ENCODE measurements at places on chromosomes 12 and 14.

GRCh38 chr12:75672200-75672599, 160.8 kb upstream of the KRR1 start:
- peak; percentile 42 for DNase-seq

DNA sequence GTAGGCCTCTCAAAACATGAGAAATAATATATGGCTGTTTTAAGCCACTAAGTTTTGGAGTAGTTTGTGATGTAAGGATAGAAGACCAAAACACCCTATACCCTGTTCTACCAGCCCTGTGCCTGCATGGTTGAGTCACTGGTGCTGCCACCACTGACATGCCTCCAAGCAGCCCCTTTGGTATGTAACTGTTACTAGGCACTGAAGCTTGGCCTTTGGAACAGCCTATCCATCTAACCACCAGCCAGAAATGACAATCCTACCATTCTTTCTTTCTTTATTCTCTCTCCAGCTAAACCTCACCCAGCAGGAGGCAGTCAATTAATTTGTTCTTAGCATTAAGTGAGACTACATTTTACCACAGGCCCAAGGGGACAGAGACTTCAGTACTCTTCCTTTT, 240.3 kb downstream of the MSRB3 start:
- DNase-seq: no peak

GRCh38 chr12:85179680-85180270, 100.2 kb upstream of the ALX1 start:
- peak; percentile 43 for DNase-seq

GRCh38 chr14:104118006-104118844, 20.2 kb upstream of the KIF26A start:
- no peak for DNase-seq

GRCh38 chr12:20187456-20187855, 180.9 kb upstream of the PDE3A start:
- no peak for DNase-seq

DNA sequence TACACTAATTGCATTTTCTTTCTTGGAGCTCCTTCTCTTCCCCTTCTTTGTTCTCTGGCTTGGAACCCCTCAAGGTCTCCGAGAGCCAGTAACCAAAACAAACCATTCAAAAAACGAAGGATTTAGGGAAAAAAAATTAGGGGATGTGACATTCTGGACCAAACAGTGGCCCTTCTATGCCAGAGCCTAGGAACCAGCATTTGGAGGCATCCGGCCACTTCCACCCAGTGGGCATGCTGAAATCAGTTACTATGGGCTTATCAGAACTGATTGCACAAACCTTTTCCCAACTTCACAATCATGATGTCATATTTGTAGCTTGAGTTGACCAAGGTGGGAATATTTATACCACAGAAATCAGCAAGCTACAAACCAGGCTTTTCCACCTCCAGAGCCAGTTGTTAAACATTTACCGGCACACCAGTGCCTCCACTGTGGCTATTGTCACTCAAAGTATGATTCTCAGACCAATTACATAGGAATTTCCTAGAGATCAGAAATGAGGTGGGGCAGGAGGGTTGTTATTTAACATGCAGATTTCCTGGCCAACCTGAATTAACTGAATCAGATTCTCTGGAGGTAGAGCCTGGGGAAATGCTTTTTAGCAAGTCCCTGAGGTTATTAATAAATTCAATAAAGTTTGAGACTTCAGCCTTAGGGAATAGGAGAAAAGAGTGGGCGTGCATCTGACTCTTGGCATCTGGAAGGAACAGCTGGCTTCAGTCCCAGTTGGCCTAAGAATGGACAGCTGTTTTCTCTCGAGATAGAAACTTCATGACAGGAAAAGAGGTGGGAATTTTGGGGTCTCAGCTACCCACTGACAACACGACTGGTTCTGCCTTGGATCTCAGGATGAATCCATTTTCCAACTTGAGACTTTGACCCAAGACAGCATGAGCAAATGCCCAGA, 273.9 kb downstream of the ZFP36L1 start:
- no peak for DNase-seq

GRCh38 chr14:101207897-101208296, 304.4 kb upstream of the RTL1 start:
- peak; percentile 6 for DNase-seq

DNA sequence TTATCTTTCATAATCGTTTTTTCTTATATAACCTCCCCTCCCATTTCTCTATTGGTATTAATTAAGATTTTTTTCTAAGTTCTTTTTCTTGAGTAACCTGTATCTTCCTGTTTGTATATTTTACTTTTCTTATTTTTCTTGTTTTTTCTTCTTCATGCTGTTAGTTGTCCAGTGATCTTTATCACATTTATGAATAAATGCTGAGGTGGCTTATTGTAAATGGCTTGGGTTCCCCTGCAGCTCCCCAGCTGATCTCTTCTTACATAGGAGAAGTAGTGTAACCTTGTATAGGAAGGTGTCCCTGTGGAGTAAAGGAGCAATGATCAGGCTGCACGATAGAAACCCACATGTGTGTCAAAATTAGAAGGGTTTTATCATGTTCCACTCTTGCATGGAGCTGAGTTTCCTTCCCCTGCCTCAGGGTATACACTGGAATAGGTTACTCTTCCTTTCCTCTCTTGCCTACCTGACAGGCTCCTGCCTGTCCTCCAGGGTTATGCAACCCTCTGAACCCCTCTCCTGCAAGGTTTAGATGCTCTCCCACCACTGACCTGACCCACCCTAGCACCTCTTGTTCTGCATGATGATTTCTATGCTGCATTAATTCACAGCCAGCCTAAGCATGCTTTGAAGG, 334.8 kb upstream of the RGS6 start:
- DNase-seq: no peak

DNA sequence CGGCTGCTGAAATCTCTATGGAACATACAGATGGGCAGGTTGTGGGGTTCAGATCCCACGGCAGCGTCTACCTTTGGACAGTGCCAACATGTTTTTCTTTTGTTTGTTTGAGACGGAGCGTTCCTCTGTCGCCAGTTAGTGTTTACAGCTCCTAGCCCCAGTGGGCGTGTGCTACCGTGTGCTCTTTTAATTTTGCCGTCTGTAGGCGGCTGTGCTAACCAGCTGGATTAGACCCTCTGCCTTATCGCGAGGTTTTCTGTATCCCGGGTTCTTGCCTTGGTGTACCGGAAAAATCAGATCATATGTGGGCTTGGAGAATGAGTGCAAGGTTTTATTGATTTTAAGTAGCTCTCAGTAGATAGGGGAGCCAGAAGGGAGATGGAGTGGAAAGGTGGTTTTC, 9.8 kb upstream of the GALNT6 start:
- no peak for DNase-seq

All from eye (tissue), 1 donor.